T-helper 1 cell (primary cell): ENCODE measurements at places on chromosomes 3 and 15.

- DNase-seq = no peak
Measured at GRCh38 chr3:76370749-76371520, 585.6 kb upstream of the ZNF717 start.

- DNase-seq = no peak
Measured at GRCh38 chr3:146969356-146969755, 364.2 kb upstream of the PLSCR5 start.

GRCh38 chr3:180974286-180974685, 15.2 kb downstream of the DNAJC19 start:
- no peak for DNase-seq

- no peak for DNase-seq
Measured at GRCh38 chr3:154598166-154598565, 168.2 kb upstream of the GPR149 start.

DNA sequence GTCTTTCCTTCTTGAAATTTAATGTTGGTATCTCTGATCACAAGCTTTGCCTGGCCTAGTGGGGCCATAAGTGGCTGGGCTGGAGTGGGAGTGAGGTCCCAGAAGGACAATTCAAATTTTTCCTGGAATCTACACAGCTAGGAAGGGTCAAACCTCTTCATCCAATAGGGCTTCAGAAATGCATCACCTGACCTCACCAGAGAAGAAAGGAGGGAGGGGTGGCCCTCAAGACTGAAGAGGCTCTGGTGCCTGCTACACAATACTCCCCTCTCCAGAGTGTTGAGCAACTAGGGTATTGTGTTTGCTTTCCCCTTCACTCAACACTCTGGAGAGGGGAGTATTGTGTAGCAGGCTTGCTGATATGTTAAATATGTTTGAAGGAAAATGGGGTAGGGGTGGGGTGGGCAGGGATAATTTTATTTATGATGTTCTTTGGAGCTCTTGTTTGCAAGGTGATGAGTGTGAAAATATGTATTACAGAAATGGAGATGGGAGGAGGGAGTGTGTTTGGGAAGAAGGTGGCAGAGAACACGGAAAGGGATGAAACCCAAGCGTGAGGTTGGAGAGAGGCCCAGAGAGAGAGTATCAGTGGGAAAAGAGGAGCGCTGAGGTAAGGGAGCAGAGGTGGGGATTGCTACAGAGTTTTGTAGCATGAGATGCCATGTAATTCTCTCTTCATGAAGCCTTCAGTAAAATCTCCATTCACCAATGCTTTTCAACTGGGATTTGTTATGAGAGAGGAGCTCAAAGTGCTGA, 5.7 kb upstream of the KLHL24 start:
- no peak for DNase-seq

- DNase-seq = peak; percentile 44
Measured at GRCh38 chr15:59689626-59690236, 611 bp upstream of the BNIP2 start.

GRCh38 chr15:59410391-59410896, 27.5 kb upstream of the FAM81A start:
- DNase-seq = no peak

- DNase-seq = no peak
Measured at GRCh38 chr3:194686414-194686815, 732 bp downstream of the FAM43A start.

GRCh38 chr15:40287968-40288367, 5.1 kb upstream of the ANKRD63 start:
- DNase-seq = no peak

DNA sequence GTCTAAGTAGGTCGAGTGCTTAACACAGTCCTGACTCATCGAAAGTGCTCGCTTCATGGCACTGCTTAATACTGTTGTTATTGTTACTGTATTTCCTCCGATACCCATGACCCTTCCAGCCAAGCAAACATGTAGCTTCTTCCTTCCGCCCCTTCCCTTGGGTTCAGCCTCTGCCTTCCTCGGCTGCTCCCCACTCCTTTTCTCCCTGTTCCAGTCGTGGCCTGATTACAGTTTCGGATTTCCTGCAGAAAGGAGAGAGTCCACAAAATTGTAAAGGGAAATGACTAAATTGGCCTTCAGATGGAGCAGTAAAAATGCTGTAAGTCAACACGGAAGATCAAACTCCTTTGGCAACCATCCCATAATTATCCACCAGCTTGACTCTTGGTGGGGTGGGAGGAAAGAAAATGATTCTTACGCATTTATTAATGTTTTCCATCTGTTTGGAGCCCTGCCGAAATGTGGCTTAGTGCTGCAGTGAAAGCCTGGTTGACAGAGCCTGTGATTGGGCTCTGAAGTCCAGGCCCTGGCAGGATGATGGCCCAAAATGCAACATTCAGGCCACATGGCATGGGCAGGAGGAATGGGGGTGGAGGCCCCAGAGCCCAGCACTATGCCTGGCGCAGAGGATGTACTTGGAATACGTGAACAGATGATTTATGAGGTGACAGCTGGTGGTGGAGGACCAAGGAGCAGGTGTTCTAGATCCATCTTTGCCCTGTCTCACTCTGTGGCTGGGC, 37.6 kb downstream of the FAM3D start:
- no peak for DNase-seq

DNA sequence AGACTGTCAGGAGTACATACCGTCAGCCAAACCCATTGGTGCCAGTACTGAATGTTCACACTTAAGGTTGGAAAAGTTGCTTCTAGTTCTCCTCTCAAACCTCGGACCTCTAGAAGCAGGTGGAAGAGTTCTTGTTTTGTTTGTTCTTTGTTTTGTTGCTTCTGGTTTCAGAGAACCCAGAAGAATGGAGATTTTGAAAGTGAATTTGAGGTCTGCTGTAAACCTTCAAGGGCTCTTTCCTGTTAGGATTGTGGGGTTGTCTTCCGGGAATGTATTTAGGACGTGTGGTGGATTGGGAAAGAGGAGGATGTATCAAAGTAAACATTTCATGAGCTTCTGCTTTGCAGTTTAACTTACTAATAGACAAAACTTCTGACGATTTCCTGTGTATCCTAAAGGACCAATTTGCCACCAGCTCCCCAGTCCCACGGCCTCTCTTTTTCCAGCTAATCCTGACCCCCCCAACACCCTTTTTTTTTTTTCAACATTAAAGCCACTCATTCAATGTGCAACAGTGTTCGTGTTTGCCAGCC, 50.3 kb downstream of the FILIP1L start:
- no peak for DNase-seq

GRCh38 chr3:56969851-56970250, 90.6 kb upstream of the SPATA12 start:
- no peak for DNase-seq

DNA sequence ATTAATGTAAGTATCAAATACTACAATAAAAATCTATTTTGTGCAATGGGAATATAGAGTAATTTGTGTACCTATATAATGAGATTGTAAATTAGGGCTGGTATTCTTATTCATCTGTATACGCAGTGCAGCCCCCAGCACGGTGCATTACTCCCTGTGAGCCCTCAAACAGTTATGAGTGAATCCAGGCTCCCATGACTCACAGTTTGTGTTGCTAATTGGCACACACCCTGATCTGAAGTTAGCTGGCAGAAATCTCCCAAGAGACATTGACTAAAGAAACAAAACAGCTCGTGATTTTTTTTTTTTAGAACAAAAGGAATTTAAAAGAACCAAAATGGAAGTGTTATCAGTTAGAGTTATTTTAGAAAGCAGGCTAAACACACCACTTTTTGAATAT, 15.7 kb downstream of the GK5 start:
- no peak for DNase-seq

GRCh38 chr3:150495563-150496168, 50.6 kb downstream of the SERP1 start:
- no peak for DNase-seq

DNA sequence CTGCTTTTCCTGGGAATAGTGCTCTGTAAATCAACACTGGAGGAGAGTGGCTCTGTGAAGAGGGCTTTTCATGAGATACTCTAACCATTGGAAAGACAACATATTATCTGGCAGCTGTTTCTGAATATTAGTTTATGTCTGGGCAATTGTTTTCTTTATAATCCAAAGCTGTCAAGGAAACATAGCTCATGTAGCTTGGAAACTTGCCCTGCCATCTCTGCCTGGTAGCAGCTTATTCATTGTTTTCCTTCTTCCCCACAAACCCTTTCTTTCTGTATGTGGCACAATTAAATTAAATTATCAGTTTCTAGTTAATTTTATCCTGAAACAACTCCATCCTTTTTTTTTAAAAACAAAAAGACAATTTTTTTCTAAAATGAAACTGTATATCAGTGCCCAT, 160.0 kb downstream of the EDEM1 start:
- no peak for DNase-seq

- no peak for DNase-seq
Measured at GRCh38 chr3:158333736-158334135, 223.8 kb downstream of the RSRC1 start.

- no peak for DNase-seq
Measured at GRCh38 chr3:138344754-138345153, 3.6 kb upstream of the MRAS start.

DNA sequence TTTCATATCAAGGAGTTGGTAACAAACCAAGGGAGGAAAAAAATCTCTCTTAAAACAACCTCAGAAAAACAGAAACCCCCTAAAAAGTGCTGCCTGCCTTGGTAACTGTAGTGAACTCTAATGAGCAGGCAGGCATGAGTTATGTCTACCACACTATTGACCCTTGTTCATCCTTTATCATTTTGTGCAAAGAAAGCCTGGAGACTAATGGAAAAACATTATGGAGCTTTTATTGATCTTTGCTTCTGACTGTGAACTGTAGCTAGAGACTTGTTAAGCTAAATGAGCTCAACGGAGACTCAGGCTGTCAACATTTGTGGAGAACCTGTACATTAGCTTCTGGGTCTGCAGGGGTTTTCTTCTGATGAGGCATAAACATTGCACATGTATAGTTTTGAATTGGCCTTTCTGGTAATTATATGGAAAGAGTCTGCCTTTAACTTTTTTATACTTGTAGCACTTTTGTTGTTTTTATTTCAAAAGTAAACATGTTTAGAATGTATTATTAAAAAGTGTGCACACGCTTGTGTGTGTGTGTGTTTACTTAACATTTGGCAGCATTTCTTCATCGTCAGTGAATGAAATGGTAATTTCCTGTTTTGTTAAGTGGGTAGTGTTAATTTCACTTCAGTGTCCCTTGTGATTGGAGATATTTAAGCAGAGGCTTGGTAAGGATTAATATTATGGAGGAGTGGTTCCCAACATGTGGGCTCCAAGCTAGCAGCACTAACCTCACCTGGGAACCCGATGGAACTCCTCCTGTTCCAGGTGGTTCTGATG, 15.9 kb upstream of the SPTSSB start:
- no peak for DNase-seq

DNA sequence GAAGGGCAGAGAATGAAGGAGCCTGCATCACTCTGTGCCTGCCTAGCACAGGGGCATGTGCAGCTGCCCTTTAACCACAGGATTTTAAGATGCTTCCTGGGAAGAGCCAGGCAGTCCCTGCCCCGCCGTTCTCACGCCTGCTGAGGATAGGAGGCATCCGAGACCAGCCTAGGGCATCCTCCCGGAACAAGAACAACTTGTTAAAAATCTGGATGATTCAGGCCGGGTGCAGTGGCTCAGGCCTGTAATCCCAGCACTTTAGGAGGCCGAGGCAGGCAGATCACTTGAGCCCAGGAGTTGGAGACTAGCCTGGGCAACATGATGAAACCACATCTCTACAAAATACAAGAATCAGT, 15.2 kb downstream of the NRROS start:
- no peak for DNase-seq

DNA sequence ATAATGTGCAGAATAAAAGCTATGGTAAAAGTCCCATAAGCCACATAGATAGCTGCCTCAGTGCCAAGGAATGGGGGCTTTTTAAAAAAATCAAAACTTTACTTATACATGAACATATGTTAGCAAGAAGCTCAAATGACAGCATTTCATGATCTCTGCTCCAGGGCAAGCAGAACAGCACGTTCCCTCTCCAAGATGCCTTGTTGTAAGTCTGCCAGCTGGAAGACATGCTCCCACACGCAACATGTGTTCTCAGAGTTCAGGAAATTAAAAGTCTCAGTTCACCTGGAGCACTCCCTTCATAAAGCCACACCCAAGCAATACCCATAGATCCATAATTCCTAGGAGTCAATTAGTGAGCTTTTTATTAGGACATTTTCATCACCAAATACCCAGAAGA, 52.2 kb downstream of the ABI3BP start:
- DNase-seq = no peak

DNA sequence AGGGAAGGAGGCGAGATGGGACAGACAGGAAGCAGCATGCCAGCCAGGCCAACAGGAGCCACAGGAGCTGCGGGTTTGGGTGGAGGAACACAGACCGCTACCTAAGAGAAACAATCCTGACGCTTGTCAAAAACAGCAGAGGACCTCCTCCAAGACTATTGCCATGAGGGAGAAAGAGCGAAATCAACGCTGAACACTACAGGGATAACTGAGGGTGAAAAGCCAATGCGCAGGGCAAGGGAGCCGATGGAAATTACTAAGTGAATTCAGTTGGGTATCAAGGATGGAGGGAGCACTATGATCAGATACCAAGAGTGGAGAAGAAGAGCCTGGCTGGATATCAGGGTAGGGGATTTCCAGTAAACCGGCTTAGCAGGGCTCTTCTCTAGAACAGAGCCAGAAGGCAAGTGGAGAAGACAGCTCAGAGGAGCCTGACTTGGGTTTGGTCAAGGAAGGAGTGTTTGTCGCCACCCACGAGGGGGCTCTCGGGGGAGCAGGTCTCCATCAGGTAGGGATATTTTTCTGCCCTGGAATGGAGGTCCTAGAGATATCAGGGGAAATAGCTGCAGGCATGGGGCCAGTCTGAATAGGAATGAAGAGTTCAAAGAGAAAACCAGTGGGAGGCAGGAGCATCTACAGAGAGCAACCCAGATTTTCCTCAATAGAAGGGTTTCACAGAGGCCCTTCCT, 48.4 kb downstream of the SLC41A3 start:
- DNase-seq = no peak

- no peak for DNase-seq
Measured at GRCh38 chr15:39075311-39075710, 505.6 kb upstream of the THBS1 start.

GRCh38 chr15:43208052-43209002, 12.5 kb downstream of the EPB42 start:
- DNase-seq = no peak
